GM23338 (cell line): ENCODE measurements at places on chromosomes 4 and X.
A peak's percentile ranks its signal among the peaks of the same experiment; 100 is the strongest.

- DNase-seq: no peak
Measured at GRCh38 chr4:71587995-71588394, 195.9 kb downstream of the GC start.

- no peak for DNase-seq
Measured at GRCh38 chr4:174401471-174402130, 117.9 kb downstream of the CEP44 start.

- DNase-seq: no peak
Measured at GRCh38 chrX:16873106-16873505, 2.9 kb upstream of the RBBP7 start.

- no peak for DNase-seq
Measured at GRCh38 chrX:39907964-39908661, 189.6 kb downstream of the BCOR start.

DNA sequence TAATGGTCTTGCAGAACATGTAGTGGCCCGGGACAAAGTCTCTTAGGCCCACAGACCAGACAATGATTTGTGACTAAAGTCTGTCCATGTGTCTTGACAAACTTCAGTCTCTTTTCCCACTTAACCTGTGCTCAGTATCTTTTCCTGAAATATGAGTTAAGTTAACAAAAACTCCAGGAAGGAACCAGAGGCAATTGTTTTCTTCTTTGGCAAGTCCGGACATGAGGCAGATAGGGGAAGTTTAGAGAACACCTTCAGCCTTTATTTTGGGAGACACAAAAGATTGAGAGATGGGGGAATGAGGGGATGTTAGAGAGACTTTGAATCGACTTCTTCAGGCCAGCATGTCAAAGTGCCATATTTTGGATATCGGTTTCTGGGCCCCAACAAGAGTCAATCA, 80.2 kb upstream of the FRMPD4 start:
- no peak for DNase-seq

DNA sequence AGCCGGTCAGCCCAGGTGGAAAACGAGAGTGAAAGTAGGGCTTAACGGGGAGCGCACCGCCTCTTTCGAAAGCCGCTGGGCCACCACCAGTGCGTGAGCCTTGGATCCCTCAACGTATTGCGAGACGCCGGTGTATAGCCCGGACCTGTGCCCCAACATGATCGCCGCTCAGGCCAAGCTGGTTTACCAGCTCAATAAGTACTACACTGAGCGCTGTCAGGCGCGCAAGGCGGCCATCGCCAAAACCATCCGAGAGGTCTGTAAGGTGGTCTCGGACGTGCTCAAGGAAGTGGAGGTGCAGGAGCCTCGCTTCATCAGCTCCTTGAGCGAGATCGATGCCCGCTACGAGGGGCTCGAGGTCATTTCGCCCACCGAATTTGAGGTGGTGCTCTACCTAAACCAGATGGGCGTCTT, 929 bp downstream of the MAB21L2 start:
- peak; percentile 69 for DNase-seq

DNA sequence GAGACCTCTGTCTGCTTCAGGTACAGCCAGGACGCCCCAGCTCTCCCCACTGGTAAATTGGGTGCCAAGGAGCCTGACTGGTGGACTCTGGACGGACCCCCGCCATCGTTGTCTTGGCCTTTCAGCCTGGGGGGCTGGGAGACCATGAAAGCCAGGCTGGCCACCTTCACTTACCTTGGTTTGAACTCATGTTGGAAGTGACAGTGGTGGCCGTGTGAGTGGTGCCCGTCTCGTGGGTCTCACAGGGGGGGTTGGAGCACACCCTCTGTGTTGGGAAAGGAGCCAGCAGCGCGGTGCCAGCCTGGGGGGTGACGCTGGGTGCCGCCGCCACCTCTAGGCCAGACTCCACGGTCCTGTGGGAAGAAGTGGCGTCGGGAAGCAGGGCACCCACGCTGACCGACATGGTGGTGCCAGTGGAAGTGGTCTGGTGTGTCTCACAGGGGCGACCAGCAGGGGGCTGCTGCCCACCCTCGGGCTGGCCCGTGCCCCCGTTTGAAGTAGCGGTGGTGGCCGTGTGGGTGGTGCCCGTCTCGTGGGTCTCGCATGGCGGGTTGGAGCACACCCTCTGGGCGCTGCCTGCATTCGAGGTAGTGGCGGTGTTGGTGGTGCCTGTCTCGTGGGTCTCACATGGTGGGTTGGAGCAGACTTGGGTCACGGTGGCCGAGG, 9.6 kb upstream of the RENBP start:
- no peak for DNase-seq

GRCh38 chr4:37623125-37623524, 63.1 kb downstream of the RELL1 start:
- no peak for DNase-seq

DNA sequence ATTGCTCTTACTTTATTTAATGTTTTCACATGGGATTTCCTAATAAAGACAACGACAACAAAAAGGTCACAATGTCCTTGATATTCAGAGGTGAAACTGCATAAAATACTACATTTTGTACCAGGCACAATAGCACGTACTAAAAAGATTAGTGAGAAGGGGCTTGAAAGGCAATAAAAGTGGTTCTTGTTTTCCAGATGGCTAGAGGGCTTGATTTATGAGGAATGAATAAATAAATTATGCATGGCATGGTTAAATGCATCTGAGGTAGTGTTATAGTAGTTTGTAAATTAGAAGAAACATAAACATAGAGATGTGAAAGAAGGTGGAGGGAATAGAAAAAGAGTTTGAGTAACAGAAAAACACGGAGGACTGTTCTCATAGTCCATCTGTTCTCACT, 123.4 kb downstream of the CLCN5 start:
- no peak for DNase-seq

GRCh38 chrX:45843518-45843917, 642.8 kb upstream of the DIPK2B start:
- DNase-seq: no peak

DNA sequence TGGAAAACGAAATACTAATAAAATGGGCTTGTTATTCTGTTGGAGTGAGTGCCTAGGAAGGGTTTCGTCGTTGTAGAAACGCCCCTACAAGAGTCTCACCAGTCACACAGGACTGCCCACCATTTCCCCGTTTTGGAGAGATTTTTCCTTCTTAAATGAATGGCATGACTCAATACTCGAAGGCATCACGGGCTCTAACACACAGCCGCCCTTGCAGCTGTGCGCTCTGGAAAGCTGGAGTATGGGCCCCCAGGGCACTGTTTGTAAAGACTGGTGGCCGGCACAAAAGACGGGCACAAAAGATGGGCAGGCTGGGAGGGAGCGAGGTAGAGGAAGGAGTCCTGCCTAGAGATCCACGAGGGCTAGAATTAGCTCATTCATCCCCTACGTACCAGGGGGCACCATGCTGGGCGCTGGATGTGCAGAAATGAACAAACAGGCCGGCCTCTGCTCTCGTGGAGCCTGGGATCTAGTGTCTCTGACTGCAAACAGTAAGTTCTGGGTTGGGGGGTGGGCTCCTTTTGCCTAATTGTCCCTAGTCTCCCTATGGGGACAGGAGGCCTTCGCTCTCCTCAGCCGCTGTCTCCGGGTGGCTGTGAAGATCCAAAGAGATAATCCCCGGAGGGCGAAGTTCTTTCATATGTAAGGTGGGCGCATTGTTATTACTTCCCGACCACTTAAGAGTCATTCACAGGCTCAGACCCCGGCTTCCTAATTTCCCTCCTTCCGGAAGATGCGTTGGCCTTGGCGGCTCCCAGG, 1.0 kb upstream of the SFRP2 start:
- DNase-seq: peak; percentile 97

GRCh38 chrX:40931921-40932320, 153.3 kb upstream of the USP9X start:
- no peak for DNase-seq

- no peak for DNase-seq
Measured at GRCh38 chr4:82644734-82645126, 82.9 kb upstream of the TMEM150C start.

GRCh38 chr4:162911349-162911748, 255.3 kb downstream of the NAF1 start:
- no peak for DNase-seq

- peak; percentile 86 for DNase-seq
Measured at GRCh38 chr4:16897991-16898827, at the start of gene LDB2. Gene LDB2, minus strand, starts transcription at chr4:16898645.

DNA sequence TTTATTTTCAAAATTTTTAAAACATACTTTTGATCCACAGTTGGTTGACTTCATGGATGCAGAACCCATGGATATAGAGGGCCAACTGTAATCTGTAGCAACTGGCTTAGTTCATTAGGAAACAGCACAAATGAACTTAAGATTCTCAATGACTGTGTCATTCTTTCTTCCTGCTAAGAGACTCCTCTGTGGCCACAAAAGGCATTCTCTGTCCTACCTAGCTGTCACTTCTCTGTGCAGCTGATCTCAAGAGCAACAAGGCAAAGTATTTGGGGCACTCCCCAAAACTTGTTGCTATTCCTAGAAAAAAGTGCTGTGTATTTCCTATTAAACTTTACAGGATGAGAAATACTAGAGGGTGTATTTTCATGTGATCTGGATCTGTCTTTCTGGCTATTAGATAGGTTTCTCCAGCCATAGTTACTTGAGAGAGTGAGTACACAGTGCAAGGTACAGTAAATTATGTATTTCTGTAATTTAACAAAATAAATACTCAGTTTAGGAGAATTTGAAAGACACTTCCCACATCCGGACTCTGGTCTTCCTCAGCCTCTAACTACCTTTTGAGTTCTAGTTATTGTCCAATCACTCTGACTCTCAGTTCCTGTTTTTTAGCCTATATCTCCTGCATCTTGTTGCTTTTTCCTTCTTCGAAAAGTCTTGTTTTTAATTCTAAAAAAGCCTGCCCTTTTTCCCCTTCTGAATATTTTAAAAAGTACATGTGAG, 21.8 kb downstream of the TLR2 start:
- DNase-seq: no peak

DNA sequence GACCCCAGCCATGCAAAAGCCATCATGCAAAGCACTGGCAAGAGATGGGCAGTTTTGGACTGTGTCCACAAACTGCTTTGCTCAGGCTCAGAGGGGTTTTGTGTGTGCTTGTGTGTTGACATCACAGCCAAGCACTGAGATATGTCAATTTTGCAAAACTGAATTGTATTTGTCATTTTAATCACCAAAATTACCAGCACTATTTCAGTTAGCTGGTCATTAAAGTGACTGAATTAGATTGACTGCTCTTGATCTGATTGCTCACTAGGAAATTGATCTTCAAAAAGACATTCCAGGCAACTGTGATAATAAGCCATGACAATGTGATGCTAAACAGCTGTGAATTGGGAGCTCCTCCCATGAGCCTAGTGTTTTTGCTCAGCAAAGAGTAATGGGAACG, 337.3 kb upstream of the GNPDA2 start:
- DNase-seq: peak; percentile 1

- DNase-seq: no peak
Measured at GRCh38 chrX:38856670-38857265, 55.5 kb downstream of the MID1IP1 start.
